ENCODE measurements at places on chromosomes 4 and X.
A peak's percentile ranks its signal among the peaks of the same experiment; 100 is the strongest.

GRCh38 chr4:90240333-90240732 lies 113.1 kb downstream of the CCSER1 start:
- no peaks in the 10 kb centered on the region for H3K4me1 ChIP-seq
- no peak overlapping the region for H3K27ac ChIP-seq
- no peak for DNase-seq
- H3K36me3 ChIP-seq: no peaks in the 10 kb centered on the region

GRCh38 chr4:186105647-186106321 lies 1.3 kb downstream of the FAM149A start:
- H3K4me3 ChIP-seq: peak overlapping the region; percentile 39
- H3K27ac ChIP-seq: no peak overlapping the region
- peaks cover 14% of the 10 kb centered on the region for H3K27me3 ChIP-seq
- H3K36me3 ChIP-seq: no peaks in the 10 kb centered on the region

GRCh38 chr4:41358647-41359421 lies 102.1 kb downstream of the UCHL1 start:
- H3K27me3 ChIP-seq: no peaks in the 10 kb centered on the region
- DNase-seq: no peak
- H3K4me1 ChIP-seq: peaks cover 2% of the 10 kb centered on the region
- no peaks in the 10 kb centered on the region for H3K36me3 ChIP-seq

GRCh38 chr4:37976991-37977470 lies 16.8 kb downstream of the PTTG2 start:
- peak overlapping the region; percentile 93 for H3K27ac ChIP-seq
- peak; percentile 84 for DNase-seq
- peak overlapping the region; percentile 82 for H3K4me3 ChIP-seq
- H3K27me3 ChIP-seq: no peaks in the 10 kb centered on the region

DNA sequence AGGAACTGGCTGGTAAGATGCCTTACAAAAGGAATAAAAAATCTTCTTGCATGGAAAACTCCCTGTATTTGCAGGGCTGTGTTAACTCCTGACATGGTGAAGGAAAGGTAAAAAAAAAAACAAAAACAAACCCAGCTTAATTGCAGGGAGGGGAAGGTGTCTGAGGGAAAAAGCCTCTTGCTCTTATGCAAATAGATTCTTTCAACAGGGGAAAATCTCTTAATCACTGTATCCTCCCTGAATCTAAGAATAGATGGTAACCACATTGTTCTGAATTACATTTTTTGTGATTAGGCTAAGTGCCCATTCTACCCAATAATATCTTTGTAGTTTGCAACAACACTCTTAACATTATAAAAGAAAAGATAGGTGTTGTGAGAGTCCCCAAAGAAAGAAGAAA lies 172.6 kb downstream of the RBM46 start:
- no peaks in the 10 kb centered on the region for H3K36me3 ChIP-seq
- no peak for DNase-seq
- H3K4me1 ChIP-seq: no peaks in the 10 kb centered on the region
- no peaks in the 10 kb centered on the region for H3K27me3 ChIP-seq

DNA sequence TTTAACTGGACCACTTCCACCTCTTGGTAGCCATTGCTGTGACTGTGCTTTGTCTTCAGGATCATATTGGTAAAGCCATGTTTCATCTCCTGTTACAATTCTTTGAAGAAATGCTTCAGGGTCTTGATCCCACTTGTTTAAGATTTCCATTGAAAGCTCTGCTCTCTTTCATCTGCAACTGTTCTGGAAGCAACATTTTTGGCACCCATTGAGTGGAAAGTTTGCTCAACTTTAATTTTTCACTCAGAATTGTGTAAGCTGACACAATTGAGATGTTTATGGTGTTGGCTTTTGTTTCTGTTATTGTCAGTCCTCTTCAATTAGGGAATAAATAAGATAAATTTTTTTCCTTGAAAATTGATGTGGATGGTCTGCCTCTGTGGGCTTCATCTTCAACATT lies 237.4 kb downstream of the MAPK10 start:
- no peak overlapping the region for H3K27ac ChIP-seq
- H3K27me3 ChIP-seq: no peaks in the 10 kb centered on the region
- H3K36me3 ChIP-seq: no peaks in the 10 kb centered on the region
- H3K4me3 ChIP-seq: no peak overlapping the region
- DNase-seq: no peak
- H3K4me1 ChIP-seq: no peaks in the 10 kb centered on the region

DNA sequence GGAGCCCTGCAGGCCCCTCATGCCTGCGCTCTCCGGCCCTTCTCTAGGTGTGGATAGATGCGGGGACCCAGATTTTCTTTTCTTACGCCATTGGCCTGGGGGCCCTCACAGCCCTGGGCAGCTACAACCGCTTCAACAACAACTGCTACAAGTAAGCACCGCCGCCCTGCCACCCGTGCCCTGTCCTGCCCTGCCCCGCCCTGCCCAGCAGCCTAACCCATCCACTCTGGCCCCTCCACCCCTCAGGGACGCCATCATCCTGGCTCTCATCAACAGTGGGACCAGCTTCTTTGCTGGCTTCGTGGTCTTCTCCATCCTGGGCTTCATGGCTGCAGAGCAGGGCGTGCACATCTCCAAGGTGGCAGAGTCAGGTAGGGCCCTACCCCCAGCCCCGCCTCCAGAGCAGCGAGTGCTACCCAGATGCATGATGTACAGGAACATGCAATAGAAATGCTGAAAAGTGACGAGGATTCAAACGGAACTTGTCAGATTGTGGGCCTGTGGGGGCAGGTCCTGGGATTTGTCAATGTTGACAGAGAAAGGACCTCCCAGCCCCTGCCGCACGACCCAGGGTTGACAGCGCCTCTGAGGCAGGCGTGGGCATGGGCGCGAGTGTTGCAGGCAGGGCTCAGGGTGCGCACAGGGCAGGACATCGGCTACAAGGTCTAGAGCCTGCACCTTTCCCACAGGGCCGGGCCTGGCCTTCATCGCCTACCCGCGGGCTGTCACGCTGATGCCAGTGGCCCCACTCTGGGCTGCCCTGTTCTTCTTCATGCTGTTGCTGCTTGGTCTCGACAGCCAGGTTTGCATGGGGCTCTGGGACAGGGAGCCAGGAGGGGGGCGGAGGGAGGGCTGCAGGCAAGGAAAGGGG lies 5.7 kb downstream of the SLC6A8 start:
- H3K36me3 ChIP-seq: peaks cover 4% of the 10 kb centered on the region
- DNase-seq: no peak
- peaks cover 12% of the 10 kb centered on the region for H3K4me1 ChIP-seq
- H3K27ac ChIP-seq: no peak overlapping the region
- H3K4me3 ChIP-seq: no peak overlapping the region
- no peaks in the 10 kb centered on the region for H3K27me3 ChIP-seq

DNA sequence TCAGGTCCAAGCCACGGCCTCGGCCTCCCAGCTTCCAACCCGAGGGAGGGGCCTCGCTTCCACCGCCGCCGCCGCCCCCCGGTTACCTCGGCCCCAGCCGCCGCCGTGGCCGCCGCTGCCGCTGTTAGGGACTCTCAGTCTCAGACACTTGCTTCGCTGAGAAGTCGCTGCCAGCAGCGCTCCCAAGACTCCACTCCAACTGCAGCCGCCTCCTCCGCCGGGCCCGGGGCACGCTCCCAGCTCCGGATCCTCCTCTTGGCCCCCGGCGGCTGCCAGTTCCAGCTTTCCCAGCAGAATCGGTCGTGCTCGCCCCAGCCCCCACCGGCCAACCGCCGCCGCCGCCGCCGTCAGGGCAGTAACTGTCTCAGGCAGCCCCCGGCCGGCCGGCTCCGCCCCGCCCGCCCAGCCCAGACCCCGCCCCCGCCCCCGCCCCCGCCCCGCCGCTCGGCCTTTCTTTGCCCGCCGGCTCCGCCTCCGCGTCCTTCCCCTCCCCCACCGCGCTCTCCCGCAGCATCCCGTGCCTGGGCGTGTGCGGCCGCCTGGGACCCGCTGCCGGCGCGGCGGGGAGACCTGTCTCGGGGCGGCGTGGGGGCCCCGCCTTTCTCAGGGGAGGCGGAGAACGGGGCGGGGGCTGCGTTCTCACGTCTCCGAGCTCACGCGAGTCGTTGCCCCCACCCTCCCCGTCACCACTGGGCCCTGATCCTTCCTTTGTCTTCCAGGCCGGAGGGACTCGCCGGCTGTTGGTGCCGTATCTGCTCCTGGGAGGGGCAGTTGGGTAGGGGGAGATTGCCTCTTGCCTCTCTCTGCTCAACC lies at the start of gene ANKRD50:
Gene ANKRD50, minus strand, starts transcription at position 361 of the 813 bp plus-strand sequence. CDS start 2,221 bp downstream, outside the sequence.
- DNase-seq: peak; percentile 92
- H3K4me1 ChIP-seq: no peaks in the 10 kb centered on the region
- peak within 1 kb of the TSS; percentile 71 for H3K4me3 ChIP-seq
- H3K27ac ChIP-seq: peak within 1 kb of the TSS; percentile 90
- no peaks in the 10 kb centered on the region for H3K27me3 ChIP-seq
- H3K36me3 ChIP-seq: no peaks in the 10 kb centered on the region

DNA sequence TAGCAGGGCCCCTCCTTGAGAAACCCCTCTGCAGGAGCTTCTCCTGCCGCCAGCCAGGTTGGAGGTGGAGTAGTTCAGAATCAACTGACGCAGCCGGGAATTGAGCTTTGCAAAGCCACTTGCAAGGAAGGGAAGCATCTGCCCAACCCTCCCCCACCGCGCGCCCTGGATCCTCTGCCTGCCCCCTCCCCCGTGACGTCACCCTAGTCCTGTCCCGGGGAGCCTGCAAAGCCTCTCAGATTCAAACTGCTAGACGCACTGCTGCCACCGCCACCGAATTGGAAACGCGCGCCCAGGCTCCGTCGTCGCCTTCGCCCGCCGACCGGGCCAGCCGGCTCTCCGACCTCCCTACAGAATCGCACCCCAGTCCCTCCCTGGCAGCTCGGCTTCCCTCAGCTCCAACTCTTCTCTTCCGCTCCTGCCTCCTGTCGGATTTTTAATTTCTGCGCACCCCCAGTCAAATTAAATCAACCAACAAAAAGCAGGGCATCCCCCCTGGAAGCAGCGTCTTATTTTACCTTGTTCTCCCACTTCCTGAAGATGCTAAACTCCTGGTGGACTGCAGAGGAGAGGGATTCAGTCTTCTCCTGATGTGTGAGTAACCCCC lies 3.8 kb downstream of the SLITRK2 start:
- no peaks in the 10 kb centered on the region for H3K36me3 ChIP-seq
- no peak overlapping the region for H3K27ac ChIP-seq
- peaks cover 9% of the 10 kb centered on the region for H3K27me3 ChIP-seq
- no peak overlapping the region for H3K4me3 ChIP-seq

GRCh38 chr4:33072298-33073089 lies 2352.3 kb downstream of the PCDH7 start:
- H3K4me1 ChIP-seq: peaks cover 7% of the 10 kb centered on the region
- no peaks in the 10 kb centered on the region for H3K27me3 ChIP-seq
- H3K4me3 ChIP-seq: no peak overlapping the region
- no peaks in the 10 kb centered on the region for H3K36me3 ChIP-seq
- no peak overlapping the region for H3K27ac ChIP-seq

GRCh38 chr4:176875446-176875930 lies 82.8 kb upstream of the VEGFC start:
- no peak for DNase-seq
- no peak overlapping the region for H3K27ac ChIP-seq
- no peaks in the 10 kb centered on the region for H3K27me3 ChIP-seq
- H3K36me3 ChIP-seq: no peaks in the 10 kb centered on the region

DNA sequence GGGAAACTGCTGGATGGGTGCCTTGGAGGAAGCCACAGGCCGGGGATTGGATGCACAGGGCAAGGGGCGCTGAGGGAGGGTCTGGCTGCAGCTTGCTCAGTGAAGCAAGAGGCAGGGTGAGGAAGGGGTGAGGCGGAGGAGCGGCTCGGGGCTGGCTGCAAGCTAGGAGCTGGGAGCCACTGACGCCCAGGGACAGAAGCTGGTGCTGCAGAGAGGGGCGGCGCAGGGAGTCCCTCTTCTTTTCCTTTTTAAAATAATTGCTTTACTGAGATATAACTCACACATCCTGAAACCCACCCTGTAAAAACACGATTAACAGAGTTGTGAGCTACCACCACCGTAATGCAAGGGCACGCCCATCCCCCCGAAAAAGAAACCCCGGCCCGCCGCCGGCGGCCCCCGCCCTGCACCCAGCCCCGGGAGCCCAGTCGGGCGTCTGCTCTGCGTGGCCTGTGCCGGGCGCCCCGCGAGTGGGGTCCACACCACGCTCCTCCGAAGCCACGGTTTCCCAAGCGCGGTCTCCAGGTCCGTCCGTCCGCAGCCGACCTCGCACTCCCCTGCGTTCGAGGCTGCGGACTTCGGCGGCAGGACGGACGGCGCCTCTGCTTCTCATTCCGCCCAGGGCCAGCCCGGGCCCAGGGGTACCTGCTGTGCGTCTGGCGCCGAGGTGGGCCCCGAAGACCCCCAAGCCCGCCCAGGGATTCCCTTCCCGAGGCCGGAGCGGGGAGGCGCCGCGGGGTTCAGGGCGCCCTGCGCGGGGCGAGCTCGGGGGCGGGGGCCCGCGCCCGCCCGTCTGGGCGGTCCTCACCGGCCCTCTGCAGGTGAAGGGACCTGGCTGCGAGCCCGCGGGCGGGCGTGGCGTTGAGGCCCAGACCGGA lies 866 bp upstream of the UVSSA start:
- DNase-seq: peak; percentile 80
- H3K27me3 ChIP-seq: no peaks in the 10 kb centered on the region
- H3K4me3 ChIP-seq: peak overlapping the region; percentile 100
- peaks cover 15% of the 10 kb centered on the region for H3K36me3 ChIP-seq
- H3K4me1 ChIP-seq: no peaks in the 10 kb centered on the region

GRCh38 chr4:174314770-174315169 lies 31.1 kb downstream of the CEP44 start:
- DNase-seq: no peak
- H3K27me3 ChIP-seq: no peaks in the 10 kb centered on the region
- no peak overlapping the region for H3K4me3 ChIP-seq
- H3K36me3 ChIP-seq: peaks cover 28% of the 10 kb centered on the region
- no peaks in the 10 kb centered on the region for H3K4me1 ChIP-seq

- H3K27ac ChIP-seq: no peak overlapping the region
- H3K4me1 ChIP-seq: no peaks in the 10 kb centered on the region
- no peaks in the 10 kb centered on the region for H3K27me3 ChIP-seq
Observed at GRCh38 chrX:20056704-20057103, 60.0 kb downstream of the MAP7D2 start.

GRCh38 chr4:107997794-107998193 lies 8.1 kb downstream of the HADH start:
- H3K27me3 ChIP-seq: no peaks in the 10 kb centered on the region
- H3K4me3 ChIP-seq: no peak overlapping the region
- peak overlapping the region; percentile 79 for H3K27ac ChIP-seq
- H3K4me1 ChIP-seq: no peaks in the 10 kb centered on the region

GRCh38 chr4:179867300-179867878 lies 2375.8 kb upstream of the TENM3 start:
- no peaks in the 10 kb centered on the region for H3K27me3 ChIP-seq
- H3K27ac ChIP-seq: no peak overlapping the region

DNA sequence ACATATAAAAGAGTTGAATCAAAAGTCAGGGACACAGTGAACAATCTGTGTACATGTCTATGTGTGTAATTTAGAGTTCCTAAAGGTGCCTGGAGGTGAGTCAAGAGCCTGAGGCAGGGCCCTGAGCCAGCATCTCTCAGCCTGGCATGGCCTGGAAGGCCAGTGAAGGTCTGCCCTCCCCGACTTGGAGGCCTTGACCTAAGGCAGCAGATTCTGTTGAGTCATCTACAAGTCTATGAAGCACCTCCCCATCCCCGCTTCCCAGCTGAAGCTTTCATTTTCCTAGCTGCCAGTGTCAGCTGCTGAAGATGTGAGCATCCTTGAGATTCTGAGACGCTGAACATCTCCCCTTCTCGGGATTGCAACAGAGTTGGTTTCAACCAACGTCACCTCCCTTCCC lies 583.9 kb downstream of the BCOR start:
- H3K27me3 ChIP-seq: no peaks in the 10 kb centered on the region
- no peak for DNase-seq
- no peaks in the 10 kb centered on the region for H3K36me3 ChIP-seq
- no peak overlapping the region for H3K27ac ChIP-seq
- H3K4me3 ChIP-seq: no peak overlapping the region

- H3K36me3 ChIP-seq: no peaks in the 10 kb centered on the region
- DNase-seq: no peak
- no peak overlapping the region for H3K4me3 ChIP-seq
- H3K27ac ChIP-seq: no peak overlapping the region
- peaks cover 7% of the 10 kb centered on the region for H3K4me1 ChIP-seq
Observed at GRCh38 chrX:107451731-107452130, 2.3 kb downstream of the FRMPD3 start.
